HS-27A (cell line): ENCODE measurements at places on chromosomes 12 and 14.

DNA sequence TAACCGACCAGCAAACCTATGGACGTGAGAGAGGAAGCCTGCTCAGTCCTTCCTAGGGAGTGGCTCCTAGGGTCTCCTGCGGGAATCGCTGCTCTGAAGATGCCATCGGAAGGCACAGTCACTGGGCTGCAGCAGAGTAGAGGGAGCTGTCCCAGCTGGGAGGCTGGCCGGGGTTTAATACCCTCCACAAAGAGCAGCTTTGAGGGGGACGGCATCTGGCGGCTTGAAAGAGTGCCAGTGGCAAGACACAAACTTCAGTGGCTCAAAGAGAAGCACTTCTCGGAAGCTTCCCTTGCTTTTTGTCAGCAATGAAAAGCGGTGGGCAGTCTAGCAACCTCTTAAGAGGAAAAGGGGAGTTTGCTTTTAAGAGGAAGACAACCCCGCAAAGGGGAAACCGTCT, 114.6 kb downstream of the TMEM132C start:
- no peak for DNase-seq

DNA sequence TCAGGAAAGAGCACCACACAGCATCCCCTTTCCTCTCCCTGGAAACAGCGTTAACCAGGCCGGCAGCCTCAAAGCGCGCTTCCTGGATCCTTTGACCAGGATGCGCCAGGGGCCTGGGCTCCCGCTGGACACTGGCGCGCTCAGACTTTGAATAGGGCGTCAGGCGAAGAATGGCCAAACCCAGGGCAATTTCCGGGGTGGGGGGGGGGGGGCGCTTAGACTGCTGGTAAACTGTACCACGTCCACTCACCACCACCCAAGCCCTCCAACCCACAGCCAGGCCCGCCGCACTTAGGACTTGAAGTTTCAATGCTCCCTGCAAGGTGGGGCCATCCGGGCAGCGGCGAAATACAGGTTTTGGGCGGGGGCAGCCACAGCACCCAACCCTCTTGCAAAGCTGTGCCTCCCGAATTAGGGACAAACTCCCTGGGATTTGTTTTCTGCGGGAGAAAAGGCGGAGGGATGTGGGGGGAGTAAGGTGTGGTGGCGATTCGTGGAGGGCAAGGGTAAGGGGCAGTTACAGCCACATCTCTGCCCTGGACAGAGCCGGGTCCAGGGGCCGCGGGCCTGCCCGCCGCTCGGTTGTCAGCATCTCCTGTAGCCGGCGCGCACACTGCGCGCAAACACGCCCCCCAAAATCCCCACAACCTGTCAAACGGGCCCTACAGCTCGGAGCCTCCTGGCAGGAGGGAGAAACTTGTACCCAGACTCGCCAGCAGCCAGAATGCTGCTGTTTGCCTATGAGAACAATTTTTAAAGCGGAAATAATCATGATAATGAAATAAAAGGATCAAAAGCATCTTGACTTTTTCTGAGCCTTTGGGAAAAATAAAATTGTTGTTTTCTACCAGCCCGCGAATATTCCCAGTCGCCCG, 958 bp downstream of the RTN1 start:
- DNase-seq = no peak

DNA sequence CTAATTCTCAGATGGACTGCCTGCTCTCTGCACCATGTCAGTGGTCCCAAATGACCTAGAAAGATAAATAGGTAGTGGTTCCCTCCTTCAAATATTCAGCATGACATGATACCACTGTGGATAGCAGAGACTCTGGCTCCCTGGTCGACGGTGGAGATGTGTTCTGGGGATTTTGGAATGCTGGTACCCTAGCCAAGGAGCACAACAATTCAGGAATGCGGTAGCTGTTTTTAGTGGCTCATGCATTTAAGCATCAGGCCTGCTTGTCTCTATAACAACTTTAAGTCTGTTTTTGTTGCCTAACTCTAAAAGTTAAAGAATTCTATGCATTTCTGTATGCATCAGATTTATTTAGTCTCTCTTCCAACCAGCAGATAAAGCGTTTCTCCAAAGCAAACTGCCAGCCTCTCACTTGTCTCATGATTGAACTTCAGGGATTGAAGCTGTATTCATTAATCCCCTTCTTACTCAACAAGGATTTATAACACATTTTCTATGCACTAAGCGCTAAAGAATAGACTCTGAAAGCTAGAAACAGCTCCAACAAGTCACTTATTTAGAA, 164.9 kb upstream of the BMP4 start:
- no peak for DNase-seq

- DNase-seq = no peak
These were observed 5.8 kb downstream of the CFAP54 start for GRCh38 chr12:96495155-96495554.

DNA sequence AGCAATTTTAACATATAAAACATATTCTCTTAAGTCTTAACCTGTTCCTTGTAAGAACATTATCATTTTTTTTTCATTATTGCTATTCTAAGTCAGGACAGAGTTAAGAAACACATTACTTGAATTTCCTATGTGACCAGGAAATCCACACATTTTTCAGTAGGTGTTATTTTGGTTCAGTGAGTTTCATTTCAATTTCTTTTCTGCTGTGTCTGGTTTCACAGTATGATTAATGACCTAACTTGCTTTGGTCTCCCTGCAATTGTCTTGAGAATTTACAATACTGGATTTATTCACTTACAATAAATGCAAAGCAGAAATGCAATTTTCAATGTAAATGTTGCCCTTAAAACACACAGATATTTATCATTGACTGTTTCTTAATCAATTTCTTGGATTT, 396.9 kb upstream of the TMTC1 start:
- DNase-seq = no peak

DNA sequence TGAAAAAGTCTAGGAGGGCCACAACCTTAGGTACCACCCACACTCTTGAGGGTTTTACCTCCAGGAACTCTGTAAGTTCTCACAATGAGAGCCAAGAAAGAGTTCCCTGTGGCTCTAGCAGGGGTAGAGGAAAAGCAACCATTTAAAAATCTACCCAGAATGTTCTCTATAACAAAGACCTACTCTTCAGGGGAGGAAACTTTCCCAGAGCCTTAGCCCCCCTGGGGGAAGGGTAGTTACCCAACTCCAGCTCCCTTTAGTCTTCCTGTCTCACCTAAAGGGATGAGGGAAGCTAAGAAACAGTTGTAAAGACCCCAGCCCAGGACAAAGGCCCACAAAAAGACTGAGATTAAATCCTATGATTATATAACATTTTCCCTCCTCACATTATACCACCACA, 46.2 kb upstream of the JDP2 start:
- DNase-seq = no peak

DNA sequence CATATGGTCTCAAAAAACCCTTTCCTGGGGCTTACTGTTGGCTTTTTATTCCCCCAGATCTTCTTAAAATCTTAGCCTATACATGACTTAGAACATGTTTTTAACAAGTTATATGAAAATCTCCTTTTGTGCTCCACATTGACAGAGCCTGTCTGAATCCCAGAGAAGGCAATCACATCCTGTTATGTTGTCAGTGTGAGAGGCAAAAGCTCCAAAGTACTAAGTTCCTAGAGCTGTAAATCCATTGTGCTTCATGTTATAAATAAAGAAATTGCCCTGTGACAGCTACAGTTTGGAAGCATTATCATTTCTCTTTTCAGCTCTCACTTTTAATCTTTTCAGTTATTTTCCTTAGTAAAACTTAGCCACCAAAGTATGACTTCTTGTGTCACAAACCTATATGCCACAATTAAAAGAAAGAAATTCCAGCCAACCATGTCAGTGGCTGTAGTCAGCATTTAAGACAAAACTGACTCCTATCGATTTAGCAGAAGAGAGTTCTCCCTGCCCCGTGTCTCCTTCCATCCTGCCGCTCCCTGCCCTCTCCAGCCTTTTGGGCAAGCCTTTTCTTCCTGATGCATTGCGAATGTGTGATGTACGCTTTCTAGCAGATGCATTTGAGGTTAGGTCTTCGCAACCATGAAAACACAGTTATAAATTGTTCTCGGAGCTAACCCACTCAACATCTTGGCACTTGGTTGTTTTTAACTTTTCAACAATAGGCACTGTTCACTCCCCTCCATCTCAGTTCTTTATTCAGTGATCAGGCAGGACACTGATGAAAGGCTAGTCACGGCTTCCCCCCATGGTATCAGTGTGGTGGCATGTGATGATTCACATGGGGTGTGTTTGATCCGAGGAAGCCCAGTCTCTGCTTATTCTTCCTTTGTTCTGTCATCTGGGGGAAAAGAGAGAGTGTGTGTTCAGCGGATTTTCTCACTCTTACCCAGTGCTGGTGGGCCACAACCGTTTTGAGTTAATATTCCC, 143.5 kb downstream of the SSPN start:
- peak; percentile 19 for DNase-seq
